ENCODE measurements at places on chromosomes 4 and X.
A peak's percentile ranks its signal among the peaks of the same experiment; 100 is the strongest.

DNA sequence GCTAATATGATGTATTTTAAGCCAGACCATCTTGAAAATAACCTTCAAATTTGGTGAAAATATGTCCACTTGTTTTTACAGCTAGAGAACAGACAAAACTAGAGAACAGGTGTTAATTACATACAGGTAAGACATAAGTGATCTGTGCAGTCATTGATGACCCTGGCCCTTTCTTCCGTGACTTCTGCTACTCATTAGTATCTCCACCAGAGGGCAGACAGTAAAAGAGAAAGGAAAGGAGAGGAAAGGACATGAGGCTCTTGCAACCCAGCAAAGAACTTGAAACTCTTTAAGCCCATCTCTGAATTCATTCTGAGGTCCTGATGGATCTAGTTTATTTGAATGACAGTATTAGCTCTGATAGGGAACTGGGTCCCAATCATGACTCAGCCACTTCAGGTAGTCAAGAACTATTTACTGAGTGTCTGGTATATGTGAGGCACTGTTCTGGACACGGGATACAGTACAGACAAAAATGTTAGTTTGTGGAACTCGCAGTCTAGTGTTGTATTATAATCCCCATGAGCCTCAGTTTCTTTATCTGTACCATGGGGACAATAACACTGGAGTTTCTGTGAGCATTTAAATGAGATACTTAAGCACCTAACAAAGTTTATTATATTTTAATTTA lies 121.0 kb upstream of the TEX13D start:
- peak; percentile 60 for DNase-seq

DNA sequence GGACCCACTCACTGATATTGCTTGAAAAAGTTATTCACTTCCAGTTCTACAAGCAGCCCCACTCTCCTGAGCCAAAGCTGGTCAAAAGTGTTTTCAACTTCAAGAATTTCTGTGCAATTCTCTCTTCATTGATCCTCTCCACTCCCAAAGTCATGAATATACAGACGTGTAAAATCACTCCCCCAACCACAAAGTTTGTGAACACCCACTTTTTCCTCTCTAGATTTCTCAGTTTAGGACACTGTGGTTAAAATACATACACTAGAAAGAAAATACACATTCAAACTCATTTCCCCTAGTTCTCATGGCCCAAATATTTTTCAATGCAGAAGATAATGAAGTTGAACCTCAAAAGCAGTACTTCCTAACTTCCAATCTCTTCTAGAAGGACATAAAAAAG lies 116.3 kb downstream of the MSN start:
- no peak for DNase-seq

- no peak for DNase-seq
Observed at GRCh38 chrX:20432048-20432447, 165.3 kb upstream of the RPS6KA3 start.

GRCh38 chr4:186684889-186685309 lies 38.8 kb downstream of the FAT1 start:
- no peak for DNase-seq

GRCh38 chr4:8152090-8152864 lies 6.3 kb downstream of the ABLIM2 start:
- DNase-seq, result no peak

GRCh38 chr4:87851332-87851731 lies 18.6 kb downstream of the MEPE start:
- DNase-seq, result no peak

DNA sequence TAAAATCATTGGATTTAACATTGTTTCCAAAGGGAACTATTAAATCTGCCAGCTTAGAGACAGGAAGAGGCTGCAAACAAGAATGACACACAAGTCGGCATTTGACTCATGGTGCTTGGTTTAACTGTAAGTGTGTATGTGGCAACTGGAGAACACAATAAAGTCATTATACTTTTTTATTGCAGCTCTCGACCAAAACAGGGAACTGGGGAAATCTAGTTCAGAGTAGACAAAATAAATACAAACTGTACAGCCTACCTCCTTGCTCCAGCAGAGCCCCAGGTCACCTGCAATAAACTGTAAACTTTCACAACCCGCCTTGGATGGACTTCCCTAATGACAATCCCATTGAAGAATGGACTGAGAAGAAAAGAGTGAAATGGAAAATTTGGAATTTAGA lies 24.0 kb downstream of the NPY5R start:
- DNase-seq, result no peak

GRCh38 chr4:112532267-112532666 lies 16.3 kb upstream of the NEUROG2 start:
- DNase-seq, result no peak

Measured in naive thymus-derived CD4-positive, alpha-beta T cell (primary cell).